ENCODE measurements at places on chromosomes 5 and 9.

- DNase-seq = no peak
Measured at GRCh38 chr9:649128-650074, 192.1 kb upstream of the DMRT1 start.

DNA sequence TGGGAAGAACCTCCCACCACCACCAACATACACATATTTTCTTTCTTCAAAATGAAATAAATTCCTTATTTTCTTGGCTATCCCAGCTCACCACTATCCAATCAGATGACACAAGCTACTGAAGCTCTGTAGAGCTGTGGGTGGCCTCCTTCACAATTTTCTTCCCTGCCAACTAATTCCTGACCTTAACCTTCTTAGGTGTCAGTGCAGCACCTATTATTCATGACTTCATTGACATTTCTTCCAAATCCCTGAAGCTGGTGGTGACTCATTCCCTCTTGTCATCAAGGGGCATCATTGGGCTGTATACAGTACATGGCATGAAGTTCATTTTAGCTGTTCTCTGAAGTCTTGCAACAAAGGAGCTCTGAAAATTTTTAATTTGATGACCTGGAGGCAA, 42.0 kb upstream of the ADRA1B start:
- no peak for DNase-seq

DNA sequence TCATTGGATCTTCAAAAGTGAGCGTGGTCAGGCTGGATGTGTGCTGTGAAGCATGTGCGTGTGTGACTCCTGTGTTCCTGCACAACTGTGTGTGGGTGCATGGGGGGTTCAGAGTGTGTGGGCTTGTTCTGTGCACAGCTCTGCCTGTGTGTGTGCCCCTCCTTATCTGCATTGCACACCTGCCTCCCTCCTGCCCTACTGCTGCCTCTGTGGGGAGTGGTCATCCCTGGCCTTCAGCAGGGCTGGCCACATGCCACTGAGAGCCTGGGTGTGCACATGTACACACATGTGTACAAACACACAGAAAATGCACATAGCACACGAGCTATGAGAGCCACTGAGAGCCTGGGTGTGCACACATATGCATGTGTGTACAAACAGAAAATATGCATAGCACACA, 92.1 kb downstream of the CACNA1B start:
- DNase-seq = no peak

GRCh38 chr5:5374009-5374715, 48.3 kb upstream of the ICE1 start:
- DNase-seq = no peak

DNA sequence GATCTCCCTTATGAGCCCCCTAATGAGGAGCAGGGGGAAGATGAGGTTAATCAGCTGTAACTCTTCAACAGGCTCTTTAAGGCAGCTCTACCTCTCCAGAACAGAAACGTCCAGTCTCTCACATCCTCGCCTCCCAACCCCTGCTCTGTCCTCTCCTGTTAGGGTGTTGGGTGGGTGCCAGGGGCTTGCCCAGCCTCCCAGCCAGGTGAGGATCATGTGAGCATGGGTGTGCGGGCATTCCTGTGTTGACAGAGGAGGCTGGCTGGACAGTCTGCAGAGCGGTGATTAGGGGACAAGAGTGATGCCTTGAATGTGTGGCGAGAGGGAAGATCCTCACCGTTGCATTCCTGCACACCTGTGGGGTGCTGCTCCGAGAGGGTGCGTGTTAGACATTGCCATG, 51.7 kb downstream of the CCDC180 start:
- DNase-seq = no peak

- no peak for DNase-seq
Measured at GRCh38 chr9:113482341-113482740, 18.8 kb downstream of the RGS3 start.

Measured in NCI-H524 (cell line).